ENCODE measurements at places on chromosomes 6 and 20.

DNA sequence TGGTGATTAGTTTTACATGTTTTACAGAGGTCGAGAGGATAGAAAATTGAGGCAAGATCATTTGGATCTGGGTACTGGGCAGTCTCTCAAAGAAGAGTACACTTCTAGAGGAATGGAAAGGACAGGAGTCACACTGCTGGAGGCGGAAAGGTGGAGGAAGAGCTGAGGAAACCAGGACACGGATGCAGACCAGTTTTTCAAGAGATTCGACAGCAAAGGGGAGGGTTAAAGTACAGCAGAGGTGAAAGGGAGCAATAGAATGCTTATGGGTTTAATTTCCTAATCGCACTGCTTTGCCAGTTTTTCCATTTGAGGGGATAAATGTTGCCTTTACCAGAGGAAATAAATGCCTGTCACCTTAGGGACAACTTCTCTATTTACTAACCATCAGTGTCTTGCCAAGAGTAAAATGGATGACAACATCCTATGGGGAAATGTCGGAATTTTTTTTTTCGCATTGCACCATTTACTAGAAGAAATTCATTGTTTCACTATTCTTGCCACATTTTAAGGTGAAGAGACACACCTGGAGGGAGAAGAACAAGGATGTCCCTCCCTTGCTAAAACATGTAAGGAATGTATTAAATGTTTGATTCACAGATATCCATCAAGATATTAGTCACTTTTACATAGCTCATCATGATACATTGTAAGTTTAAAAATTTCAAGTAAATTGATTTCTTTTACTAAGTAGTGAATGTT, 226.6 kb downstream of the COL12A1 start:
- DNase-seq = no peak

GRCh38 chr6:53746442-53747103, 48.2 kb upstream of the LRRC1 start:
- DNase-seq = no peak

DNA sequence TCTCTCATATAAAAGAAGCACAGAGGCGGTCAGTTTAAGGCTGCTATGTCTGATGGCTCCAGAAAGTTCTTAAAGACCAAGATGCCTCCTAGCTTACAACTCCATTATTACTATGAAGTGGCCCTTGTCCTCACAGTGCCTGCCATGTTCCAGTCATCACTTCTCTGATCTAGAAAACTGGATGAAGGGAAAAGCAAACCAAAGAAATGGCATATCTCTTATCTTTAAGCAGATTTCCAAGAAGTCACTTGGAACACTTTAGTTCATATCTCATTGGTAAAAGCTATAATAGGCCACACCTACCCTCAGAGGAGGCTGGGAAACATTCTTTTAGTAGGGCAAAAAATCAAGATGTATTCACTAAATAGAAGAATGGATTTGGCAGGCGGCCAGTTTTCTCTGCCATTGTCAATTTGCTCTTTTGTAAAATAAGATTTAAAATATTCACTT, 289.6 kb downstream of the TBC1D7 start:
- no peak for DNase-seq

DNA sequence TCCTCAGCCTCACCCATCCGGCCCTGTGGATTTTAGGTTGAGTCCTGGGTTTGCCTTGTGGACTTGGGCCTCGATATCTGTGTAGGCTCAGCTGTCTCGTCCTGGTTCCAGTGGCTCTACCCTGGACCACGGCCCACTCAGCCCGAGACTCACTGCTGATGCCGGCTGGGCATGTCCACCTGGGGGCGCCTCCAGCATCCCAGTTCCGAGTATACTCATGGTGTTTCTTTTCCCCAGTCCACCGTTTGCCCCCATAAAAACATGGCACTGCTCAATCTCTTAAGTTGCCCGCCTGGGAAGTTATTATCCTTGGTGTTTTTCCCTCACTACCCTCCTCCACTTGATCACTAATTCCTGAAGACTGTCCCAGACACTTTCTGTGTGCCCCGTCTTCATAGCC, 99.1 kb downstream of the ARID1B start:
- DNase-seq = no peak

DNA sequence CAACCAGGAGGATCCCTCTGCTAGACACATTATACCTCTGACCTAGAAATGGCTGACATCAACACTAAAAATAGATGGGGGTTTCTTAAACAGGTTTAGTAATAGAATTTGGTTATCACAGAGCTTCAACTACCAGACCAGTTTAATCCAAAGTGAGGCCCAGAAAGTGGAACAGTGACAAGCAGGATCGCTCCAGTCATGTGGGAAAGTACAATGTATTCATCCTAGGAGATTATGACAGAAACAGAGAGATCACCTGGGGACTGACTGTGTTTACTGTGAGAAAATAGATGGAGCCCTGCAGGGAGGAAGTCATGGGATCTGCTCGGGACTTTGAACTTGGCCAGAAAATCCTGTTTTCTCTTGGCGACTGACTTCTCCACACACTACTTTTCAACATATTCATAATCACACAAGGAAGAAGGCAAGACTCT, 238.7 kb upstream of the SOX4 start:
- no peak for DNase-seq

GRCh38 chr20:35002426-35003210, 47.0 kb downstream of the MYH7B start:
- peak; percentile 51 for DNase-seq

DNA sequence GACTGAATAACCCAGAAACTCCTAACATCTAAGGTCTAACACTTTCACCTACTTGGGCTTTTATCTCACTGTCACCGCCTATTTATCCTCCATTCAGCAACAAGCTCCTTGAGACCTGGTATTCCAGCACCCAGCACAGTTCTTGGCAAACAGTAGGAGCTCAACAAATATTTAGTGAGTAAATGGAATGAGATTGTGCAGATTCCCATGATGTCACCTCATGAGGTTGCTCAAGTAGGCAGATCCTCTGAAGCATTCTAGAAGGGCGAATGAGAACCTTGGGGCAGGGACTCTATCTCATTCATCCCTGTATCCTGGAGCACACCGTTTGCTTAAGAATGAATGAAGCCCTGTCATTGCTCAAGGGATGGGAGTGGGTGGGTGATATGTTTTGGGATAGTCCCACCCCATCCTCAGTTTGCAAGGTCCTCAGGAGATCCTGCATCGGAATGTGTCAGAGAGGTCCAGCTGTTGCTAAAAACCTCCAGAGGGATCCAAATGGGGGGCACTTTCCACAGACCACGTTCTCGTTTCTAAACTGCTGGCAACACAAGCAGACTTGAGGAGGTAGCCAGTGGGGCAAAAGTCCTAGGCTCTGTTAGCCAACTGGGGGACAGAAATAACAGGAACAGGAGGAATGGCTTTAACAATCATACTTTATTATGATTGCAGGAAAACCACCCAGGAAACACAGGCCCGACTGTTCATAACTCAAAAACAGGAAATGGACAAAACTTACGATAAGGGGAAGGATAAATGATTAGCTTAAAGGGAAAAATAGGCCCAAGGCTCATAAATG, 42.0 kb downstream of the EDN1 start:
- no peak for DNase-seq

DNA sequence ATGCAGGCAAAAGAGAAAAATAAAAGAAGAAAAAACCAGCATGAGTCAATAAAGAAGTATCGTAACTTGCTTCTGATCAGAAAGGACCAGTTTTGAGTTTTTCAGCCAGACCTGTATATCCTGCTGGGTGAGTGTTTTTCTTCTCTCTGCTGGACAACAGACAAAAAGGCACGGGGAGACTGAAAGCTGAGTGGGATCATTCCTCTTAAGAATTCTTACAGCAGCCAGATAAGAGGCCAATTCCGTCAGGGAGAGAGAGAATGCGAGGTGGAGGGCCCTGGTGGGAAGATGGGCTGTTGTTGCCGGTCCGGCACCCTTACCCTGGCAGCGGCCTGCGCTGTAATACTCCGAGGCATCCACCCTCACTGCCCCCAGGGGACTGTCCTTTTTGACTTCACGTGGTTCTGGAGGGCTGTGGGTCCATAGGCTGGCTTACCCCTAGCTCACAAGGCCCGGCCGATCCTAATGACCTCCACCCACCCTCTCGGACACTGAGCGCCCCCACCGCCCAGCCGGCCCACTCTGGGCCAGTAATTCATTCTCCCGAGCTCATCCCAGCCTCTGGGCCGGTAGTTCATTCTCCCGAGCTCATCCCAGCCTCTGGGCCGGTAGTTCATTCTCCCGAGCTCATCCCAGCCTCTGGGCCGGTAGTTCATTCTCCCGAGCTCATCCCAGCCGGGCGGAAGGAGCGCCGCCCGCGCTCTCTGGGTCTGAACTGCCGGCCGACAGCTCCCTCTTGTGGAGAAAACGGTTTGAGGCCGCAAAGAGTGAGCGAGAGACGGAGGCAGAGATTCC, 118.3 kb upstream of the SIRPA start:
- DNase-seq = peak; percentile 84

- DNase-seq = no peak
Measured at GRCh38 chr6:149438855-149439254, 38.8 kb downstream of the SUMO4 start.

GRCh38 chr6:116836606-116837342, 7.9 kb upstream of the GPRC6A start:
- no peak for DNase-seq

- no peak for DNase-seq
Measured at GRCh38 chr6:70474751-70475150, 61.4 kb downstream of the FAM135A start.

DNA sequence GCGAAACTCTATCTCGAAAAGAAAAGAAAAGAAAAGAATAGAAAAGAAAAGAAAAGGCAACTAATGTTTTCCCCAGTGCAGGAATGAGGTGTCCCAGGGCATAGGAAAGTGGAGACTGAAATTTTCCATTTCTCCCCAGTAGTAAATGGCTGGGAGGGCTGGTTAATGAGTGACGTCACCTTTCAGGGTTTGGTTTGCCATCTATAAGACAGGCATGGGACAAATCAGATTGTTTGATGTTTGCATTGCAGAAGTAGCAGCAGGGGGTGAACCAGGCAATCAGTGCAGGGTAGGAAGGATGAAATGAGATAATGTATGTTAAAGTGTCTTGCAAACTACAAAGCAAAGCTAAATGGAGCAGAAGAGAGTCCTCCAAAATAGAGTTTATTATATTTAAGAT, 533.4 kb downstream of the PKHD1 start:
- DNase-seq = no peak

GRCh38 chr20:23080521-23080920, 5.6 kb downstream of the CD93 start:
- no peak for DNase-seq

DNA sequence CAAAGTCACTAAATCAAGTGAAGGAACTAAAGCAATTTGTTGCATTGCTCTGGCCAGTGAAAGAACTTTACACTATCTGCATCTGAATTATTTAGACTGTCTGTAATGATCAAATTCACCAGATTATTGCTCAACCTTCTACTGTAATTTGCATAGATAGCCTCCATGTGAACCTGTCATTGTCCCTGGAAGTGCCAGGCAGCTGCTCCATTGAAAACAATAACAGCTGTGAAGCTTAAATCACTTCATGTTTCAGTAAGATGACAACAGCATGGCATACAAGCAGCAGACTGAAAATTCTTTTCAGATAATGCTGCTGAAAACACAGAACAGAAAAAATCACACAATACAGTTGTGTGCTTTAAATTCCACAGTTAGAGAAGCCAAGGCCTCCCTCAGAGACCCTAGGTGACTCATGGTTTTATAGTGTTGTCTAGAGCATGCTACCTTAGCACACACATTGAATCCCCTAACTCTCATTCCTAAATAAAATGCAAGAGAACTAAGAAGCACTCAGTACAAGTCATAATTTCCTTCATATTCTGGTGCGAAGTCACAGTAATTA, 248.9 kb downstream of the TPBG start:
- no peak for DNase-seq

DNA sequence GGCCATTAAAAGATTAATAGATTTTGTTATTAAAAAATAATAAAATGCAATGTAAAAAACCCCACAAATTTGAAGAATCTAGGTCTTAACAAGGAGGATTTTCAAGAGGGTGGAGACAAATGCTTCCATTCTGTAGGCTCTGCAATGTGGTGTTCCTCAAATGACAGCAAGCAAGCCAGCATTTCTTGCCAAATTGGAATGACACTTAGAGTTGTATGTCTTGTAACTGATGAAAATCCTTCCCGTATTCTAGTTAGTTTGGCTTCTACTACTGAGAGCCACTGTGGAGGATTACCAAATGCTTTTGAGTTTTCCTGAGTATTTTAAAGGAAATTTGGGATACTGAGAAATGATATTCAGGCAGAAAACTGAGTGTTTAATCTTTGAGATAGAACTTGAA, 1225.5 kb upstream of the CITED2 start:
- no peak for DNase-seq

DNA sequence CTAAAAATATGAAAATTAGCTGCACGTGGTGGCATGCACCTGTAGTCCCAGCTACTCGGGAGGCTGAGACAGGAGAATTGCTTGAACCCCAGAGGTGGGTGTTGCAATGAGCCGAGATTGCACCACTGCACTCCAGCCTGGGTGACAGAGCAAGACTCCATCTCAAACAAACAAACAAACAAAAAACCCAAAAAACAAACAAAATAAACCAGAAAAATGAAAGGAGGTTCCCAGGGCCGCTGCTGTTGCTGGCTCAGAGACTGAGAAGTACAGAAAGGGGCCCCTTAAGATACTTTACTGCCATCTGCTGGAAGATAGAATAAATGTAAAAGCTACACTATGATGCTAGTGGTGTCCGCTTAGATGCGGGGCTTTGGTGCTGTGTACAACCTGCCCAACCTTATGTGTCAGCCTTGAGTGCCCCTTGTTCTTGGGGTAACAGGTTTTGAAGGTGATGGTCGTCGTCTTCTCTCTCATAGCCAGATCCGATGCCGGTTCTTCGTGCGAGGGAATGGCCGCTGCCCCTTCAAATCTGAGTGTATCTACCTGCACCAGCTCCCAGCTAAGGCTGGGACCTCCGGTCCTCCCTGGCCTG, 2.8 kb upstream of the FANCE start:
- DNase-seq = no peak

DNA sequence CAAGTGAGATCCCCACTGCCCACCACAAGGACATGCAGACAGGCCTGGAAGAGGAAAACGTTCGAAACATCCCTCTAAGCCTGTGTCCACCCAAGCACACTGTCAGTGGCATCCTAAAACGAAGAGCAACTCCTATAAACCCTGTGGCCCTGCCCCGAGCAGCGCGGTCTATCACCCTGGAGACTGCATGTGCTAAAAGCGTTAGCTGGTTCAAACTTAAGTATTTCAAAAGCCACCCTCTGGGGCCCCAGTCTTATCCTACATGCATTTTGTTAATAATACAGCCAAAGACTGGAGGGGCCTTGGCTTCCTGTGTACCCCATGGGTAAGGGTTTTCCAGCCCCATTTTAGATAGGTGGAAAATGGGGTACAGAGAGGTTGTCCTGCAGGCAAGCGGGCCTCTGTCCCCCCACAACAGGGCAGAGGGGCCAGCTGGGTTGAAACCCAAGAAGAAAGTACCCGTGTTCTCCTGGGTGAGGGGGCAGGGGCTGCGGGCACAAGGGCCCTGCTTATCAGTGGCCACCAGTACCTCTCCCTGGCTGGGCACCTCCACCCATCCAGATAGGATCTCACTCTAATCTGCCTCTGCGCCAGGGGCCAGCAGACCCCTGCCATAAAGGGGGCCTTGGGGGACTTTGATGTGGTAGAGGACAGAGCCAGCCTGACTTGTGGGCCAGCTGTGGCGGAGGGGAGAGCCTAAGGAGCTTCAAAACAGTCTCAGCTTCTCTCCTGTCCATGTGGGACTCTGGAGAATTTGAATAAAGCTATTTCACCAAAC, 28.3 kb downstream of the PREX1 start:
- DNase-seq = no peak

- DNase-seq = peak; percentile 74
Measured at GRCh38 chr6:135088818-135089809, 34.5 kb upstream of the HBS1L start.
